ENCODE measurements at places on chromosomes 1 and 21.

DNA sequence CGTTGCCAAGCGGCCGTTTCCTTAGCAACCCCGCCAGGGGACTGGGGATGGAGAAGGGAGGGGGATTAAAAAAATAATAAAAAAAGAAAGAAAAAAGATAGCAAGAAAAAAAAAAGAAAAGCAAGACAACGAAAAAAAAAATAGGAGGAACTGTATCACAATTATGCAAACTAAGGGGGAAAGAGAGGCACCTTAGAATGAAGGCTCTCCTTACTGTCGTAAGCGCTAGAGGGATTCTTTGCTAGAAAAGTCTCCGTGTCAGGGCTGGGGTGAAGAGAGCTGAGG, 625 bp upstream of the NEGR1 start:
- no peak for DNase-seq

DNA sequence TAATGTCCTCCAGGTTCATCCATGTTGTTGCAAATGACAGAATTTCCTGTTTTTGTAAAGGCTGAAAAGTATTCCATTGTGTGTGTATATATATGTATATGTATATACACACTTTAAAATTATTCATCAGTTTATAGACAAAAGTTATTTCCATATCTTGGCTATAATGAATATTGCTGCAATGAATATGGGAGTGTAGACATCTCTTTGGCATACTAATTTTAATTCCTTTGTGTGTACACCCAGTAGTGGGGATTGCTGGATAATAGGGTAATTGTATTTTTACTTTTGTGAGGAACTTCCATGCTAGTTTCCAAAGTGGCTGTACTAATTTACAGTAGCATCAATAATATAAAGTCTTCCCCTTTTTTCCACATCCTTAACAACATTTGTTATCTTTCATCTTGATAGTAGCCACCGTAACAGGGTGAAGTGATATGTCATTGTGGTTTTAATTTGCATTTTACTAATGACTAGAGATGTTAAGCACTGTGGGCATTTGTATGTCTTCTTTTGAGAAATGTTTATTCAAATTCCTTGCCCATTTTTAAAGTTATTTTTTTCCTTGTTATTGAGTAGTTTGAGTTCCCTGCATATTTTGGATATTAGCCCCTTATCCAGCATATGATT, 243.0 kb downstream of the PDE4B start:
- DNase-seq, result no peak

DNA sequence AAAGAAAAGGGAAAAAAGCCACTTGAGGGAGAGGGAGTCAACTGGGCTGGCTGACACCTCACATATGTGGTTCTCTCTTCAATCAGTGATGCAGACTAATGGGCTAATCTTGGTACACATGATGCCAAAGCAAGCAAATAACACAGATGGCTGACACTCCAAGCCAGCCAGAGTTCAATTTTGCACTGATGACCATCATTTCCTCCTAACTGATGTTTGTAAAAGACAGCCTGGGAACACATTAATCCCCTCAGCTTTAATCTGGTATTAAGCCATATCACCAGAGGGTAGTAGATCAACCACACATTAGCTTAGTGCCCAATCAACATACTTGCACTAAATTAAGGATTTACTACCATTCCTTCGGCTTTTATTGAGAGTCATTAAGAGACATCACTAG, 2.8 kb downstream of the VPS72 start:
- no peak for DNase-seq

GRCh38 chr1:101356604-101357443, 120.0 kb downstream of the S1PR1 start:
- no peak for DNase-seq

DNA sequence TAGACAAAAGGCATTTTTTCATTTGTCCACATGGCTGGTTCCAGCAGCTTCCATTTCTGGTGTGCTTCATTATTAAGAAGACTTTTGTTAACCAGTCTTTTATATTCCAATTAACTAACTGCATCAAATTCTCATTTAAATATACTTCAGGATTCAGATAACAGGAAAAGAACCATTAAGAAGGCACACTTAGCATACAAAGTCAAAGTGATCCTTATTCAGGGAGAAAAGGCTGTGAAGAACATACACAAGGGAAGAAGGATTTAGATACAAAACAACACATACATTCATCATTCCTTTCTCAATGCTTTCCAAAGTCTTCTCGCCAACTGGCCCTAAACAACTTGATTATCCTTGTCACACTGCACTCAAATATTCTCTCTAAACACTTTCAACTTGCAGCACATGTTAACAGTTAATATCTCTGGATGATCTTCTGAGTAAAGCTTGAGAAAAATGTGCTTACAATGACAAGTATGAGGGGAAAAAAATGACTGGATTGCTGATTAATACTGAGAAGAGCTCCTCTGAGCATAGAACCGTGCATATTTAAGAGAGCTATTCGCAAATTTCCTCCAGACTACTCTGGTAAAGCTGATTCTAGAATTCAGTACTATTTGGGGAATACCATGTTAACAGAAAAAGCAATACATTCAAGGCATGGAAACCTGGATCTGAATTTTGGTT, 225.2 kb upstream of the TNR start:
- DNase-seq, result no peak
